ENCODE measurements at places on chromosomes 16 and 17.

GRCh38 chr17:17440938-17441675, 35.7 kb upstream of the MED9 start:
- DNase-seq: no peak
- H3K4me3 ChIP-seq: no peak overlapping the region
- peaks cover 14% of the 10 kb centered on the region for H3K27me3 ChIP-seq
- H3K36me3 ChIP-seq: no peaks in the 10 kb centered on the region

DNA sequence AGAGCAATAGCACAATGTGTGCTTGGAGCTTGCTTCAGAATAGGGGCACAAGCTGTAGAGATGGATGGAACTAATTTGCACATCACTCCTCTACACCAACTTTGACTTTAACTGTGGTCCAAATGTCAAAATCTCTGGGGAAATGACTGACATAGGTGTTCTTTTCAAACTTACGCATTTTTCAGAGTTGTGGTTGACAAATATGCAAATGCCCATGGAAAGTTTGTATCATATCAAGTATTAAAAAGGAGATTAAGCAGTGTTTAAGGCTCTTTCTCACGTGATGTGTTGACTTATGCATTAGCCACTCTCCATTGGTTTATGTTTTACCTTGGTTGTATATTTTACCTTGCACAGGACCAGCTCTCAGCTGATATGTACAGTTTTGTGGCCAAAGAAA, 77.1 kb downstream of the ELAC2 start:
- no peaks in the 10 kb centered on the region for H3K27me3 ChIP-seq
- DNase-seq: no peak
- no peaks in the 10 kb centered on the region for H3K36me3 ChIP-seq

DNA sequence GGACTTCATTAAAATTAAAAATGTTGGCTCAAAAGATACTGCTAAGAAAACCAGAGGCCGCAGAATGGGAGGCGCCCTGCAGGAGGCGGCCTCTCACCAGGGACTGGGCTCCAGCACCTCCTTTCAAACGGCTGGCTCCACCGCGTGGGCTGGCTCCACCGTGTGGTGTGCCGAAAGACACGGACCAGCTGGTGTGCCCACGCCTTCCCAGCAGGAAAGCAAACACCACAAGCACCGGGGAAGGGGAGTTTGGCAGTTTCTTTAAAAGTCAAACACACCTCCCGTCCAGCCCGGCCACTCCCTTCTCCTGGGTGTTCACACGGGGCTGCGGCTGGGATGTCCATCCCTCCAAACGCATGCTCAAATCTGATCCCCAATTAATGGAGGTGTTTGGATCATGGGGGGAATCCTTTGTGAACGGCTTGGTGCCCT, 13.9 kb downstream of the HAGH start:
- no peak overlapping the region for H3K27ac ChIP-seq
- no peak for DNase-seq
- peaks cover 21% of the 10 kb centered on the region for H3K36me3 ChIP-seq
- no peaks in the 10 kb centered on the region for H3K27me3 ChIP-seq

DNA sequence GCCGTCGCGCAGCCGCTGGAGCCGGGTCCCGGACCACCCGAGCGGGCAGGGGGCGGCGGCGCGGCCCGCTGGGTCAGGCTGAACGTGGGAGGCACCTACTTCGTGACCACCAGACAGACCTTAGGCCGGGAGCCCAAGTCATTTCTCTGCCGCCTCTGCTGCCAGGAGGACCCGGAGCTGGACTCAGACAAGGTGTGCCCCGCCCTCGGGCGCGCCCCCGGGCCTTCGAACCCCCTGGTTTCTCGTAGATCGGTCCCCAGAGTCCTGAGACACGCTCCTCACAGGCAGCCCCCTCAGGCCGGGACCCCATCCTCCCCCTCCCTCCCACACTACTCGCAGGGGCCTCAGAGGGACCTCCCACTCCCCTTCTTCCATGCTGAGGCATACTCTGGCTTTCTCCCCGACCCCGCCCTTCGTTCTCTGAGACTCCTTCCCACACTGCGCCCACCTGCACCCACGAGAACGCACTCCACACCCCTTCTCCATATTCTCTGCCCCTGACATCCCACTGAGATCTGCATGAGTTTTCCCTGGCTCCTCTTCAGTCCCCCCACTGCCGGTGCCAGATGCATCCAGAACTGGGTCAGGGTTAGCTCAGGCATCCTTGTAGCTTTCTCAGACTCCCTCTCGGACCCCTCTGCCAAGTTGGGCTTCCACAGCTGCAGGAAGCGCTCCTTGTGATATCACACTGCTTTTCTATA, 523 bp downstream of the KCTD2 start:
- H3K36me3 ChIP-seq: peaks cover 40% of the 10 kb centered on the region
- peaks cover 6% of the 10 kb centered on the region for H3K4me1 ChIP-seq
- H3K27ac ChIP-seq: peak overlapping the region; percentile 99
- peak overlapping the region; percentile 97 for H3K4me3 ChIP-seq

DNA sequence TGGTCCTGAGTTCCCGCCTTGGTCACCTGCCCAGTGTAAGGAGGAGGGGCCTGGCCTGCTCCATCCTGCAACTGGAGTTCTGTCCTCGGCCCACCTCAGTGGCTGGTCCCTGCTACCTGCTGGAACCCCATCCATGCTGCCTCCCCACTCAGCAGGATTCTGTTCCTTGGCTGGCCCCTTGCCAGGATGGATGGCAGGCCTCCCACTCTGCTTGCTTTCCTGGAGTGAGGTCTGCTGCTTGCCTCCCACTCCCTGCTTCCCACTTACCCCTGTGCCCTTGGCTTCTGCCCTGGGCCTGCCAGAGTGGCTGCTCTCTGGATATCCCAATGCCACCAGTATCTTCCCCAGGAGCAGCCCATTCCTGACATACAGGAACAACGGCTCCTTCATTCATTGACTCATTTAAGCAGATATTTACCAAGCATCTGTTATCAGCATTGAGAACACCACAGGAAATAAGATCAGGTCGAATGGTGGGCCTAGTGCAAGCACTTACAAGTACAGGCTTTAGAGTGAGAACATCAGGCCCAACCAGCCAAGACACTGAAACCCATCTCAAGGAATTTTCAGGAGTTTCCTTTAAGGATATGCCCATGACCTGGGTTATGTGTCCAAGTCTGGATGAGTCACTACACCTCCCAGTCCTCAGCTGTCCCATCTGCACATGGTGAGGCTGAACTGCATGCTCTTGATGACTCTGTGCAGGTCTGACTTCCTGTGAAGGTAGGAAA, 17.0 kb upstream of the RPRML start:
- no peaks in the 10 kb centered on the region for H3K4me1 ChIP-seq
- H3K27me3 ChIP-seq: no peaks in the 10 kb centered on the region
- no peaks in the 10 kb centered on the region for H3K36me3 ChIP-seq

DNA sequence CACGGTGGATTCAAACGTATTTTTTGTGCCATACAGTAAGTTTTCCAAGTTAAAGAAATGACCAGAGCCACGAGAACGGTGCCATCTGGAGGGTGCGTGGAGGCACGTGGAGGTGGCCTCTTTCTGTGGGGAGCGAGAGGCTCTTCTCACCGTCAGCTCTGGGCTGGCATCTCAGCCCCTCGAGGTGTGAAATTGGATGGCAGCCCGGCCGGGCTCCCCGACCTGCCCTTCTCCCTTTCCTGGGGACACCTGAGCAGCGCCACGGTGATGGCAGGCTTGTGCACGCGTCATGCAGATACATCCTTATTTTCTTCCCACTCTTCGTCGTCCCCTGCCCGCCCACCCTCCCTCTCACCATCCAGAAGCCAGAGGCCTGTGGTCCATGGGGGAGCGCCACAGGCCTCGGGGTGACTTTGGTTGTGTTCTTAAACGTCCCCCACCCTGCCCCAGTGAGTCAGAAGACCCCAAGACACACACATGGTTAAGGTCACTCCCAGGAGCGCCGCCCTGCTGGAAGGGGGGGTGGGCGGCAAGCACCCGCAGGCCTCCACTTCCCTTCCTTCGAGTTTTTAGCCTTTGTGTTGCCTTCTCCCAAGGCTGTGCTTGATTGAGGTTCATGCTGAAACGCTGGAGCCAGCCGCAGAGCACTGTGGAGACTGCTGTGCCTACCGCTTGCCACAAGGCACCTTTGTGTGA, 109.4 kb downstream of the BANP start:
- no peaks in the 10 kb centered on the region for H3K27me3 ChIP-seq
- no peak for DNase-seq
- H3K36me3 ChIP-seq: no peaks in the 10 kb centered on the region
- no peaks in the 10 kb centered on the region for H3K4me1 ChIP-seq
- H3K4me3 ChIP-seq: no peak overlapping the region
- no peak overlapping the region for H3K27ac ChIP-seq

GRCh38 chr16:46896314-46896968, 12.3 kb downstream of the GPT2 start:
- no peak for DNase-seq
- H3K4me1 ChIP-seq: peaks cover 50% of the 10 kb centered on the region
- H3K27ac ChIP-seq: peak overlapping the region; percentile 18

DNA sequence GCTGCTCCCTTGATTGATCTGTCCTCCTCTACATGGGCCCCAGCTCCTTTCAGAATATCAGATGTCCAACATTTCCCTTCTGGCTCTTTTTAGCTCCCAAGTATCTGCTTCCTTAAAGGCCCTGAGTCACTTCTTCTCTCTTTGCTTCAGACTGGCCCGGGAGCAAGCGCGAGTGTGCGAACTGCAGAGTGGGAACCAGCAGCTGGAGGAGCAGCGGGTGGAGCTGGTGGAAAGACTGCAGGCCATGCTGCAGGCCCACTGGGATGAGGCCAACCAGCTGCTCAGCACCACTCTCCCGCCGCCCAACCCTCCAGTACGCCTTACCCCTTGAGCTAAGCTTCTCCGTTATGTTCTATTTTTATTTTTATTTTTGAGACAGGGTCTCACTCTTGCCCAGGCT, 12.3 kb downstream of the CNTROB start:
- H3K4me1 ChIP-seq: no peaks in the 10 kb centered on the region
- no peak overlapping the region for H3K27ac ChIP-seq
- H3K27me3 ChIP-seq: no peaks in the 10 kb centered on the region
- no peak overlapping the region for H3K4me3 ChIP-seq
- no peak for DNase-seq

DNA sequence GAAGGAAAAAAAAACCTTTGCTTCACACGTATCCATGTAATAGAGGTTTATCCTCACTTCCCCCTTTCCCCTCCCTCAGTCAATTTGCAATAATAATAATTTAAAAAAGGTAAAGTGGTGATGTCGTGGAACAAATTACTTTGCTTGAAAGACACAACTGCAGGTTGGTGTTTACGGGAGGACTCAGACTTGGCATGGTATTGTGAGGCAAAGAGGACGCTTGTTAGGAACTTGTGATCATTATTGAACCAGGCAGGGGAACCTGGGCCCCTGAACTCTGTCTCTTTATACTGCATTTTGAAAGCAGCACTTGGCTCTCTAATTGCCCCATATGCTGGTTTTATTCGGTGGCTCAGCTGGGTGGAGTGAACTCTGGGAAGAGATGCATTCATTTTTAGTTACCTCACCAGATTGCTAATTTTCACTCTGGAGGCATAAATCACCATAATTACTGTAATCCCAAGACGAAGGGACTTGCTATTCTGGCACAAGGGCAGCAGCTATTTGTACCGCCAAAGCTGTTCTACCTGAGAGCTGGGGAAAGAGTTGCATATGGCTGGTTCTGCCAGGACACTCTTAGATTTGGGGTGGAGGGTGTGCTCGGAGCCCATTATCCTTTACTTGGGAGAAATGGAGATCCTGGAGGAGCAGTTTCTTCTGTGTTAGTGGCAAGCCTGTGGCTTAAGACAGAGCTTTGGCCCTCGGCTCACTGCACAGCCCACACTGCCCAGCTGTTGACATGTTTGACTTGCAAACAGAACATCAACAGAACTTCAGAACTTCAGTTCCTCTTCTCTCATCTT, 5.7 kb upstream of the DHX8 start:
- DNase-seq: no peak
- H3K36me3 ChIP-seq: no peaks in the 10 kb centered on the region
- peaks cover 1% of the 10 kb centered on the region for H3K4me1 ChIP-seq
- no peak overlapping the region for H3K4me3 ChIP-seq
- H3K27ac ChIP-seq: no peak overlapping the region

DNA sequence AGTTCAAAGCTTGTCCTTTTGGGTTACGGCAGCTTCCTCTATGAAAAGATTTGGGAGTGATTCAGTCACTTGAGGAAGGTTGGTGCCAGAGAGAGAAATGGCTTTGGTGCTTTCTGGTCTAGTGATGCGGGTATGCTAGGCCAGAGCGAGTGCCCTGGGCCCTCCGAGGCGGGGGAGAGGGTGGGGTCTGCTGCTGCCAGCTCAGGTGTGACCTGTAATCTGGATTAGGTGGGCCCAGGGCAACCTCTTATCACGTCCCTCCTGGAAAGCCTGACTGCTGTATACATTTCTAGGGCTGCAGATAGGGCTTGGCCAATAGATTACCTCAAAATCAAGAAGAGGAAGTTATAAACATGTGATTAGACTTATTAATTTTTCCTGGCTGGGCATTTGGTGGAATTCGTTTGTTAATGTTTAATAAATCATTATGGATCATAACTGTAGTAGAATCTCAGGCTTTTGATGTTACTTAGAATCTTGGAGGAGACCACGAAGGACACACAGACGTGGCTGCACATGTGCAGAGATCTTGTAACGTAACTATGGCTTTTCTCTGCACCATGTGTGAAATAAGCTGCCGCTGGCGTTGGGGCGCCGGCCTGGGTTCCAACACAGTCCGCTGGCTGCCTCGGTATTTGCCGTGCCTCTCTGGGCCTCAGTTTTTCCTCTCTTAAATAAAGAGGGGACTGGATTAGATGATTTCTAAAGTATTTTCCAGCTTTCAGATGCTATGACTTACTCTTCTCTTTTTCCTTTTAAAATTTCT, 1.2 kb downstream of the IRF8 start:
- H3K4me1 ChIP-seq: peaks cover 3% of the 10 kb centered on the region
- no peak overlapping the region for H3K27ac ChIP-seq
- H3K36me3 ChIP-seq: no peaks in the 10 kb centered on the region
- no peaks in the 10 kb centered on the region for H3K27me3 ChIP-seq
- peak overlapping the region; percentile 80 for H3K4me3 ChIP-seq

DNA sequence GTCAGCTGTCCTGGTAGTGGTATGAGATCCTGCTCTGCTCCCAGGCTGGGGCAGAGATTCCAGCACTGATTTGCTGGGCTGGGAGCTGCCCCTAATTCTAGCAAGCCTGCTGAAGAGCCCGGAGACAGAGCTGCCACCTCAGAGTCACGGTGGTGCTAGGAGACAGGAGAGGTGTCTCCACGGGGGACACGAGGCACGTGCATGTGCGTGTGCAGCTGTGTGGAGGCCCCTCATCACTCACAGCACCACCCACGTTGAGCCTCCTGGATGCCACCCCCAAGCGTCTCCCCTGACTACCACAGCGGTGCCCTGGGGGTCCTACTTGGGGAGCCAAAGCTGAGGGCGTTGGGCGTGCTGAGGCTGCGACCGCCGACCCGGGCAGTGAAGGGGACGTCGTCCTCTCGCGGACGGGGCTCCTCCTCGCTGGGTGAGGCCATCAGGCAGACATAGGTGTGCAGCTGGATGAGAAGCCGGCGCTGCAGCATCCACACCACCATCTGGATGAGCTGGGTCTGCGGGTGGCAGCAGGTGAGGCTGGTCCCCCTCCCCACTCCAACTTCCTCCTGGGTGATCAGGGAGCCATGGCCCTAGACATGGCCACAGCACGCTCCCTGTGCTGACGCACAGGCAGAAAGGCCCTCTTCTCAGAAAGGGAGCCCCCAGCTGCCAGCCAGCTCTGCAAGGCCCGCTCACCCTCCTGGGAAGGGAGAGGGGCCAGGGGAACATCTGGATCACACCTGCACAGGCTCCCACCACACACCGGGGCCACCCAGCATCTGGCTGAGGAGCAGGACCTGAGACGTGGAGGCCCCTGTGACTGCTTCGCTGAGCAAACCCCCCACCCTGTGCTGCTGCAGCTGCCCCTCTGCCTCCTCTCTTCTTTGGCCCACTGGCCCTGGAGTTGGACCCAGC, 11.6 kb downstream of the MPG start:
- peaks cover 31% of the 10 kb centered on the region for H3K4me1 ChIP-seq
- no peak overlapping the region for H3K27ac ChIP-seq
- H3K36me3 ChIP-seq: peaks cover 27% of the 10 kb centered on the region
- no peak for DNase-seq
- H3K27me3 ChIP-seq: no peaks in the 10 kb centered on the region

Measured in esophagus squamous epithelium (tissue), 5 donors.